ENCODE measurements at places on chromosomes 7 and 10.
A peak's percentile ranks its signal among the peaks of the same experiment; 100 is the strongest.

GRCh38 chr7:105887569-105888189 lies 11.3 kb upstream of the ATXN7L1 start:
- DNase-seq, result no peak

- no peak for DNase-seq
Measured at GRCh38 chr7:140403878-140404564, at the start of gene RAB19. Gene RAB19 (plus strand): TSS chr7:140404058. CDS start chr7:140407647, 3,589 bp downstream.

GRCh38 chr10:84375011-84375410 lies 46.6 kb downstream of the CCSER2 start:
- DNase-seq, result no peak

GRCh38 chr10:11472158-11472753 lies 139.2 kb downstream of the USP6NL start:
- DNase-seq, result peak; percentile 3

DNA sequence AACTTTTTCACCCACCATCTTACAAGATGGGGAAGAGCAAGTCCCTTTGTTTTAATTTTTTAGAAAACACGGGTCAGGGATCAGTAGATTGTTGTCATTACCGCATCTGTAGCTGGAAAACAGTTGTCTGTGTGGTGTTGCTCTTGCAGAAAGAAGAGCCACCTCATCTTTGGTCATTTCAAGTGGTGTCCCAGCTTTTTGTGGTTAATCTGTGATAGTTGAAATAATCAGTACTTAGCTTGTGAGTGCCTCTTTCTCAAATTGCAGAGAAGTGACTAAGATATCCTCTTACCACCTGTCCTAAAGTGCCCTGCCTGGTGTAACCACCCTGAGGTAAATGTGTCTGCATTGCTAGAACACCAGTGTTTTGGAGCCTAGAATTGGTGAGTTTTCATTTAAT lies 5.5 kb downstream of the PRPF18 start:
- DNase-seq, result no peak

DNA sequence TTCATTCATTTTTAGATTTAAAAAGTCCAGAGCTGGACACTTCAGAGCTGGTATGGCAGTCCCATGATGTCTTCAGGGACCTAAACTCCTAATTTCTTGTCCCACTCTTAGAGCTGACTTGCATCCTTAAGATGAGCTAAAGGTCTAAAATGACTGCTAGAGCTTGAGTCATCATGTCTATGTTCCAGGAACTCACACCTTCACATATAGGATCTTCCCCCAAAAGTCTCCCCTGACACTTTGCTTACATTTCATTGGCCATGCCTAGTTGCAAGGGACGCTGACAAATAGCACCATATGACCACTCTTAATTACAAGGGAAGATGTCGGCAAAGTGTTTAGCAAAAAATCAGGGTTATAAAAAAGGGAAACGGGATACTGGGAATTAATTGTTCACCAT lies 10.4 kb upstream of the AOAH start:
- no peak for DNase-seq

- no peak for DNase-seq
Measured at GRCh38 chr7:99305473-99306260, 20.0 kb upstream of the ARPC1A start.

- DNase-seq, result no peak
Measured at GRCh38 chr10:76111986-76112825, 680.8 kb downstream of the LRMDA start.

DNA sequence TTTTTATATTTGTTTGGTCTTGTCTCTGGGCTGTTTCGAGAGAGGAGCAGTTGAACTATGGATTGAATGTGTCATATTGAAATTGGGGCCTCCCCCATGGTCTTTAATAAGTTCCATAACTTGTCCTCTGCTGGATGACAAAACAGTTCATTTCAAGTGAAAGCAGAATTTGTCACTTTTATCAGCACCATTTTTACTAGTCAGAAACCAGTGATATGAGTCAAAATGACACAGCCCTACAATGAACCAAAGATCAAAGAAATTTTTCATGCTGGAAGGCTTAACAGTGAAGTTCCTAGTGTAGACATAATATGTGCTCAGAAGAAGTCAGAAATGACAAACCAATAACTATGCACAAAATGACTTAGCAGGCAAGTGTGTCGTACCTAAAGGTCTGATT lies 133.6 kb upstream of the VWC2 start:
- no peak for DNase-seq
